ENCODE measurements at places on chromosomes 7 and 10. TPM values are rescaled to one million over a fixed set of nuclear protein-coding genes. Genes with fewer than 3 reads are reported as not detected.

DNA sequence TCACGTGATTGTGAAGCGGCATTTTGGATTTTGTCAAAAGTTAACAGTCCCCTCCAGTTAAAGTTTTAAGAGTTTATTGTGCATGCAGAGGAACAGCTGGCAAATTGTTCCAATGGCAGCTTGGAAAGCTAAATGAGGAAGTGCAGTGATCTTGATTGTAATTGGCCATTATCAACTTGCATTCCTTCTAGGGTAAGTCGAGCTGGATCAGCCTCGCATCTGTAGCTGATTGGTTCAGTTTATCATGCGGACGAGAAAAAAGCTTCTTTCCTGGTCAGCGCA is 566 bp downstream of the ZNF789 start:
- no peak for DNase-seq

Gene TLX1
- total RNA-seq: not detected

GRCh38 chr7:1716263-1717094 is 46.4 kb downstream of the ELFN1 start:
- no peak for DNase-seq

Gene ANLN
- total RNA-seq: 23.8 TPM

- no peak for DNase-seq
Measured at GRCh38 chr10:13473986-13474385, 54.8 kb downstream of the BEND7 start.

GRCh38 chr7:112965506-112965905 is 121.1 kb downstream of the GPR85 start:
- no peak for DNase-seq

Gene MEIG1
- total RNA-seq: not detected

Gene WIPF3
- total RNA-seq: not detected

All from activated T-helper 1 cell treated with anti-CD3 and anti-CD28 coated beads, Interleukin-12 subunit alpha, Interleukin-12 subunit beta, Interleukin-2, Interleukin-4 antibody, amounts not matched to agents 30 ng/mL and 10 ng/mL and 1 ng/mL, durations not matched to agents 14 hours and 24 hours and 36 hours (primary cell).